ENCODE measurements at places on chromosomes 12 and 14. TPM values are rescaled to one million over a fixed set of nuclear protein-coding genes. Genes with fewer than 3 reads are reported as not detected.

DNA sequence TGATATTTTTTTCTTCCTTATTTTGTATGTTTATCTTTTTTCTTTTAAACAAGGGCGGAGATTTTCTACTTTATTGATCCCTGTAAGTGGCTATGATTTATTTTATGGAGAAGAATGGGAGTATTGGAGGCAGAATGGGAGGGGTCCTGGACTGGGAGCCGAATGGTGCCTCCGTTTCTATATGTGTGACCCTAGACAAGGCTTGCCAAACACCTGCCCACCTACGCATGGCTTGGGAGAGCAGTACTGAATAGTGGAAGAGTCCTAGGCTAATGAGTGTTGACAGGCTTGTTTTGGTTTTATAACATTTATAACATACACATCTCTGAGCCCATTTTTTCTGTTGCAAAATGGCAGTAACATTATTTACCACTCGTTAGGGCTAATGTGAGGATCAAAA, 29.0 kb downstream of the STK38L start:
- DNase-seq = no peak

DNA sequence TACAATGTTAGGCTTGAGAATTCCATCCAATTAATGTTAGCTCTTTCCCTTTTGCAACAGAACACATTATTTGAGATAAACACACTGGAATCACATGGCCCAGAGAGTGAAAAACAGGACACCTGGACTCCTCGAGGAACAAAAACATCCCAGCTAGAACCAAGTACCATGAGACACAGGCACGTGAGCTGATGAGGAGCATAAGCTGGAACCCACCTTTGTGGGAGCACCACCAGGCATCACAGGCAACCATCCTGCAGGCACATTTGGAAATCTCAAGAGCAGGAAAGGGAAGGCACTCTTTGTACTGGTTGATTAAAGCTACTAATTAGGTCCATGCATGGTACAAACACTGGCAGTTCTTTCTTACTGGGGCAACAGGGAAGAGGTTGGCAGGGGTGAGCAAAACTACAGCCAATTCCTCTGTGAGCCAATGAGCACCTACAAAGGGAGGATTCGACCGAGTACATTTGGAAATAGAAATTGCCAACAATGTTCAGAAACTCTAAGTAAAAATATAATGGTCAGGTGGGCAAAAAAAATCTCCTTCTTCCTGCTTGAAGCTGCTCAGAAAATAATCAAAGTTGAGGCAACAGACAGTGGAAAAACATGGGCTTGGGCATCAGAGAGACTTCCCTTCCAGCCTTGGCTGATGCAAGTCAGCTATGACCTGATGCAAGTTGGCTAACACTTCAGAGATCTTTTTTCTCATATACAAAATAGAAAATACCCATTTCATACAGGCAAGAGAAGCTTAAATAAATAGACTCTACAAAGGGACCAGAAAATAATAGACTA, 216.7 kb downstream of the NUAK1 start:
- DNase-seq = no peak

DNA sequence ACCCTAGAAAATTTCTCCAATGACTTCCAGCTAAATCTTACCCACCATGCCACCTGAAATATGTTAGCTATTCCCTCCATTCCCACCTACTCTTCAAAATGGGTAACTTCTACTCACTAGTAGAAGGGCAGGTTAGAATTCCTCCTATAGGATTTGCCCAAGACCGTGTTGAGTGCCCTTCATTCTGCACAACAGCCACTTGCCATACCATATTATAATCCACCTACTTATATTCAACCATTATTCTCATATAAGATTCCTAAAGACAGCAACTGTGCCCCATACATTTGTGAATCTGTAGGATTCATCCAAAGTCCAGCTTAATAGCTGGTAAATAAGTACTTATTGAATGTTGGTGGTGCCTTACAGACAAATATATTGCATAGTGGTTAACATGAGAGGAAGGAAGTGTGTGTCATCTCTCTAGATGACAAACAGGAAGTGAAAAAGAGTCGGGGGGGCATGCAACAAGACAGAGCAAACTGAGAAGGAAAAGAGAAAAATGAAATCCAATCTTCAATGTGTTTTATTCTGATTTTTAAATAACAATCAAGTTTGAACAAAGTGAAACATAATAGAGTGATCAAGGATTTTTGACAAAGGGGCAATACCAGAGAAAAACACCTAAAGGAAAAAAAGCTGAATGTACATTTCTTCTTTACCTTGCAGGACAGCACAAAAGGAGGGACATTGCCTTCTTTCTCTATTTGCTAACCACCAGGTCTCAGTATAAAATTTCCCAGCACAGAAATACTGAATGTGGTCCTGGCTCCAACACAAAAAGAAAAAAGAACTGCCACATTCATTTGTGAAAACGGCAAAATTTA, 389.3 kb upstream of the USP15 start:
- DNase-seq = no peak

GRCh38 chr12:14689996-14690395, 6.4 kb downstream of the GUCY2C start:
- no peak for DNase-seq

GRCh38 chr12:101941306-101942249, 64.2 kb downstream of the DRAM1 start:
- DNase-seq = no peak

DNA sequence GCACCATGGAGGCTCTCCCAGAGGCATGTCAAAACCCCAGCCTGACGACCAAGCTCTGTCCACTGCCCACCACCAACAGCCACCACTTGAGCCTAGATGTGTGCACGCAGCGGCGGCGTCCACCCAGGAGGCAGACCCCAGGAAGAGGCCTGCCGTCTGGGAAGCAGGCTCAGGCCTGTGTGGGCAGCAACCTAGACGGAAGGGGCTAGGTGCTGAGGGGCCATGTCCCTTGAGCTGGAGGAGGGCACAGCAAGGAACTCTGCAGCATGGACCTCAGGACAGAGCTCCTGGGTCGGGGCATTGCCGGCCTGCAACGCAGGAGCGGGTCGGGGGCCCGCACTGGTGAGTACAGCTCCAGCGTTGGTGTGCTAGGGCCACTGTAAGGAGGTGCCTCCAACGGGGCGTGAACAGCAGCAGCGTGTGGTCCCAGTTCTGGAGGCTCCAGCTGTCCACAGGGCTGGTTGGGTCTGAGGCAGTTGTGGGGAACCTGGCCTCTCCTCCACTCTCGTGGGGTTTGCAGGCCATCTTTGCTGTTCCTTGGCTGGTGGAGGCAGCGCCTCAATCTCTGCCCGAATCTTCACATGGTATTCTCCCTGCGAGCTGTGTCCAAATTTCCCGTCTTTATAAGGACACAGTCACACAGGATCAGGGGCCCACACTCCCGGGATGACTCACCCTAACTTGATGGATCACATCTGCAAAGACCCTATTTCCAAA, 20.5 kb downstream of the ZBTB42 start:
- peak; percentile 13 for DNase-seq

GRCh38 chr14:24712909-24713308, 78.9 kb upstream of the GZMB start:
- DNase-seq = no peak

DNA sequence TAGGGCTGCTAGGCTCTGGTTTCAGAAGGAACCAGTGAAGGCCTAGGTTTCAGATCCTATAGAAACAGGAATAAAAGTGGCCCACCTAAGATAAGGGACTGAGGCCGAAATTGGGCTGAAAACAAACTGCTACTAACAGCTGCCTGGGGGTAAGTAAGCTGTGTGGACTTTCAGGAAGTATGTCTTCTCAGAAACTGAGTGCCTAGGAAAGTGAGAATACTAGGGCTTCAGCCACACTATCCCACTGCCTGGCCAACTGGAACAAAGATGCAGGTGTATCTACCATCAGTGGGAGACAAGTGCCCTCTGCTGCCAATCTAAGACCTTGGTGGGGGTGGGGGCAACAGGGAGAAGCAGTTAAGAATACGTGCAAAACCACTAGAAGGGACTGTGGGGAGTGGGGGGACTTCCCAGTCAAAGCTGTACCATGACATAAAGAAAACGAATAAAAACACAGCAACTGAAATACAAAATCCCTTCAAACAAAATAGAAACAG, 82.5 kb downstream of the MED13L start:
- DNase-seq = no peak

GRCh38 chr12:52473768-52474167, at the start of gene KRT6C:
TSS of gene KRT6C (minus strand) at chr12:52473805. CDS start at chr12:52473737, 68 bp downstream.
- DNase-seq = no peak

GRCh38 chr12:127589541-127589940, 677.4 kb upstream of the TMEM132C start:
- DNase-seq = no peak

- no peak for DNase-seq
Observed at GRCh38 chr12:96132819-96133218, 61.4 kb upstream of the ELK3 start.

- no peak for DNase-seq
Observed at GRCh38 chr14:45553981-45554380, 301.0 kb upstream of the MIS18BP1 start.

- DNase-seq = no peak
Observed at GRCh38 chr14:75604979-75605851, 26.8 kb downstream of the FLVCR2 start.

- DNase-seq = peak; percentile 83
Observed at GRCh38 chr14:95507701-95508103, 8.7 kb downstream of the SYNE3 start.

DNA sequence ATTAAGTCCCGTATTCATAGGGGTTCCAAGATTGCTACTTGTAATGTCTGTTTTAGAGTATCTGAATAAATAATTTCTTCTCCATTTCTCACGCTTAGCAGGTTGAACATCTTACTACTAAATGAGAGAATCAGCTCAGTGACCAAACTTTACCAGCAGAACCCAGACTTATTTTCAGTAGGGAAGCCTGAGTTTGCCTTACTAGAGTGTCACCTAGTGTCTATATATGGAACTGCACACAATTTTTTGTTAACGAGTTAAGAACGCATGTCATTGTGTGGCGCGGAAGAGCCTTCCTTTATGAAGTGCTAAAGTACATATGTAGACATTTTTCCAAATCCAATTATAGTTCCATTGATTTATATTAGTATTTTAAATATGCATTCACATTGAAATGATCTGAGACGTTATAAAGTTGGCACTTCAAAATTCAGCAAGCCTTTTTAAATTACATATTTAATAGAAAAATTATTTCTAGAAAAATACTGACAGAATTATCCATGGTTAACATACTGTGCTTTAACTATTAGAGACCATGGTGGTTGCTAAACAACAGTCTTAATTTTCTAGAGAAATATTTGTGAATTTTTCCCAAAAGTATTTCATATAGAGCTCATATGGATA, 88.3 kb downstream of the RPS29 start:
- DNase-seq = no peak

DNA sequence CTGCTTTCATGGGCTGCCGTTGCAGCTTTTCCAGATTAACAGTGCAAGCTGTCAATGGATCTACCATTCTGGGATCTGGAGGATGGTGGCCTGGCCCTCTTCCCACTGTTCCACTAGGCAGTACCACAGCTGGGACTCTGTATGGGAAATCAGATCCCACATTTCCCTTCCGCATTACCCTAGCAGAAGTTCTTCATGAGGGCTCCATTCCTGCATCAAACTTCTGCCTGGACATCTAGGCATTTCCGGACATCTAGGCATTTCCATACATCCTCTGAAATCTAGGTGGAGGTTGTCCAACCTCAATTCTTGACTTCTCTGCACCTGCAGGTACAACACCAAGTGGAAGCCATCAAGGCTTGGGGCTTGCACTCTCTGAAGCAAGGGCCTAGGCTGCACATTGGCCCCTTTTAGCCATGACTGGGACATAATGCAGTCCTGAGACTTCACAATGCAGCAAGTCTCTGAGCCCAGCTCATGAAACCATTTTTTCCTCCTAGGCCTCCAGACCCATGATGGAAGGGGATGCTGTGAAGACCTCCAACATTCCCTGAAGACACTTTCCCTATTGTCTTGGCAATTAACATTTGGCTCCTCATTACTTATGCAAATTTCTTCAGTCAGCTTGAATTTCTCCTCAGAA, 863.3 kb downstream of the C12orf50 start:
- DNase-seq = no peak

The LALBA gene
- total RNA-seq = not detected

The KRT71 gene
- total RNA-seq = not detected

The MAGOHB gene
- total RNA-seq = 15.8 TPM

The DLGAP5 gene
- total RNA-seq = 12.5 TPM

The MAP1LC3B2 gene
- total RNA-seq = 0.96 TPM

Measured in adrenal gland (tissue), 19 donors.